Ovary (tissue), 10 donors: ENCODE measurements at places on chromosomes 2 and 18. TPM values are rescaled to one million over a fixed set of nuclear protein-coding genes. Genes with fewer than 3 reads are reported as not detected.

SLC25A52 gene
- not detected for total RNA-seq

CHCHD5 gene
- 19.2 TPM for total RNA-seq

- no peak for DNase-seq
Measured at GRCh38 chr2:163701399-163702195, 34.2 kb downstream of the FIGN start.

LTBP1 gene
- 74.8 TPM for total RNA-seq

- DNase-seq: no peak
Measured at GRCh38 chr2:231546014-231546715, 15.9 kb upstream of the NMUR1 start.

- no peak for DNase-seq
Measured at GRCh38 chr2:59150217-59150849, 909.2 kb upstream of the FANCL start.

DNAJC5G gene
- total RNA-seq: not detected

- no peak for DNase-seq
Measured at GRCh38 chr2:13143451-13143850, 426.7 kb downstream of the TRIB2 start.

DNA sequence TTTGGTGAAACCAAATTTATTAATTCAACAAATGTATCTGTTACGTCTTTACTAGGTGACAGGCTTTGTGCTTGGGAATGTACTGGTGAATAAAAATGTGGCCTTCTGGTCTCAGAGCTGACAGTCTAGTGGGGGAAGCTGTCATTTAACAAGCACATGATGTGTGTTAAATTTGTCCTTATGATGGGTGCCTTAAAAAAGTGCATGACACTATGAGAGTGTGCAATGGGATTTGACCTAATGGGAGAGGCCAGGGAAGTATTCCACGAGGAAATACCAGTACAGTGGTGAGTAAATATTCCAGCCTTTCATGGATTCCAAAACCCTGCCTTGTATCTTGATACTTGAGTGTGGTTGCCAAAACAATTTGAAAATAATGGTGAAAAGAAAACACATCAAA is 308.9 kb downstream of the PLCL1 start:
- DNase-seq: no peak

DNA sequence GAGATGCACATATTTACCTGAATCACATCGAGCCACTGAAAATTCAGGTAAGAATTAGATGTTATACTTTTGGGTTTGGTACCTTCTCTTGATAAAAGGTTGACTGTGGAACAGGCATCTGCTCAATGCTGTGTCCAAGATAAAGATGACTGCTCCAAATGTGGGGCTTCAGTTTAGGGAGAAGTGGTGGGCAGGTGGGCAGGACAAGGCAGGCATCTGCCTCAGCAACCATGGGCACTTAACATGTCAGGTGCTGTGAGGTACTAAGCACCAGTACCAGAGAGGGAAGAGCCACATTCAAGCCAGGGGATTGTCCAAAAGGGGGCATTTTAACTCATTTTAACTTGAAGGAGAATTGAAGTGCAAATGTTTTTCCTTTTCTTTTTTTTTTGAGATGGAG is 14.0 kb downstream of the TYMS start:
- no peak for DNase-seq

GRCh38 chr2:186946896-186947467 is 98.0 kb upstream of the ZSWIM2 start:
- no peak for DNase-seq

- DNase-seq: no peak
Measured at GRCh38 chr2:42385225-42385624, 24.2 kb upstream of the COX7A2L start.

RAB6C gene
- not detected for total RNA-seq

- no peak for DNase-seq
Measured at GRCh38 chr2:174605687-174606086, 8.1 kb upstream of the WIPF1 start.

DSG1 gene
- not detected for total RNA-seq

GRCh38 chr2:38159597-38159996 is 83.6 kb upstream of the CYP1B1 start:
- no peak for DNase-seq

GRCh38 chr2:10668402-10669012 is 21.3 kb downstream of the NOL10 start:
- DNase-seq: no peak

DNA sequence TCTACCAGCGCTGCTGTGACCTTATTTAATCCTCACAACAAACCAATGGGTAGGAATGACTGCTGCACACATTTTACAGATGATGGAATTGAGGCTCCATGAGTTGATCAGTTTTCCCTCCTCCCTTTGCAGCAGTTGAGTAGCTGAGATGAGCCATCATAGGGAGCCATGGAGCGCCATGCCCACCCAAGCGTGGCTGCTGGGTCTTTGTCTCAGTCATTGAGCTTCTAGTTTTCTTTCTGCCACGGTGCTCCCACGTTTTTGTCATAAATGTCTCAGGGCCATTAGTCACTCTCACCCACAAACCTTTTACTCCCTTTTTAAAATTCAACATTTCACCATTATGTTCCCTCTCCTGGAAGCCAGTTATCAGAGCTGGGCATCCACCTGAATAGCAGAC is 45.8 kb downstream of the TMEM17 start:
- no peak for DNase-seq

- DNase-seq: no peak
Measured at GRCh38 chr2:206336861-206337260, 62.4 kb downstream of the ZDBF2 start.

- DNase-seq: no peak
Measured at GRCh38 chr2:140256080-140256479, 1475.9 kb upstream of the NXPH2 start.

GRCh38 chr2:60212181-60212945 is 341.1 kb downstream of the BCL11A start:
- no peak for DNase-seq

DNA sequence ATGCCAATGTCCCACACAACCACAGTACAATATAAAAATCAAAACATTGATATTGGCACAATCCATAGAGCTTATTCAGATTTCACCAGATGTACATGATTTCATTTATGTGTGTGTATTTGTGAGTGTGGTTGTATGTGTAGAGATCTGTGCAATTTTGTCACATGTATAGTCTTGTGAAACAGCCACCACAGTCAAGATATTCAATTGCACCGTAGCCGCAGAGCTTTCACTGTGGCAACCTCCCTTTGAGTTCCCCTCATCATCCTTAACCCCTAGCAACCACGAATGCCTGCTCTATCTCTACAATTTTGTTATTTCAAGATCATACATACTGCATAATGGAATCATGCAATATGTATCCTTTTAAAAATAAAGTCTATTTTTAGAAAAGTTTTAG is 391.3 kb downstream of the SETBP1 start:
- DNase-seq: no peak

CXCR4 gene
- total RNA-seq: 6.2 TPM

DNA sequence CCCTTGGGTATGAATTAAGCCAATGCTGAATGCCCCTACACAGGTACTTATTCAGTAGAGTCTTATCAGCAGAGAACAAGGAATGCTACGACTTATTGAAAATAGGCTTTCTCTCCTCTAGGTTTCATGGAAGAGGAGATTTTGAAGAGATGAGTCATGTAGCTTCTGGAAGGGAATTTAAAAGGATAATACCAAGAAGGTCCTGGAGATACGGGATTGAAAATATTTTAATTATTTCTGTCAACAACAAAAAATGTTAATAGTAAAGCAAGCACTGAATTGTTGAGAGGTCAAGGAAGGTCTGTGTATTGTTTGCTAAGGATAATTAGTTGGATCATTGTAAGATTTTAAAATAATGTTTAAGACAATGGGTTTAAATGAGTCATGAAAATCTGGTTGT is 293.0 kb upstream of the SPHKAP start:
- DNase-seq: no peak

DNA sequence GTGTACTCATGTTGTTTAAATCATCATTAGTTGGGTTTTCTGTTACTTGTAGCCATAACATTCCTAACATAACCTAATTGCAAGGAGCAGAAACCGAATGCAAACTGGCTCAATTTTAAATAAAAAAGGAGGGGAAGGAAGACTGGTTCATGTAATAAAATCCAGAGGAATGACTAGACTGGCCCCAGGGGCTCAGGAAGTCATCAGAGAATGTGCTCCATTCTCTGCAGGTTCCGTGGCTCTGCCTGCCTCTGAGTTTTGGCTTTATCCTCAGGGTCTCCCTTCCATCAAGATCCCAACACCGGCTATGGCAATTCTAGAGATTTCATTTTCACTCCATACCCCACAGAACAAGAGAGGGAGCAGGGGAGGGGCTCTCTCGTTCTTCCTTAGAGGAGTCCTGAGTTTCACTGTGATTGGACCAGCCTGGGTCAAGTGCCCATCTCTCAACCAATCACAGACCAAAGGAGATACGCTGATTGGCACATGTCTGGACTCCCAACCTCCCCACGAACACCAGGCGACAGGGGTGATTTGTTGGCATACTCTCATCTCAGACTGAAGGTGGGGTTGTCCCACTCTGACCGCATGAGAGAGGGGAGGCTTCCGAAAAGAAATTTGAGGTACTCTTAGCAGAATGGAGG is 64.8 kb downstream of the NPPC start:
- no peak for DNase-seq

GRCh38 chr2:81304154-81304830 is 999.7 kb upstream of the LRRTM1 start:
- DNase-seq: no peak

RIT2 gene
- not detected for total RNA-seq

DNA sequence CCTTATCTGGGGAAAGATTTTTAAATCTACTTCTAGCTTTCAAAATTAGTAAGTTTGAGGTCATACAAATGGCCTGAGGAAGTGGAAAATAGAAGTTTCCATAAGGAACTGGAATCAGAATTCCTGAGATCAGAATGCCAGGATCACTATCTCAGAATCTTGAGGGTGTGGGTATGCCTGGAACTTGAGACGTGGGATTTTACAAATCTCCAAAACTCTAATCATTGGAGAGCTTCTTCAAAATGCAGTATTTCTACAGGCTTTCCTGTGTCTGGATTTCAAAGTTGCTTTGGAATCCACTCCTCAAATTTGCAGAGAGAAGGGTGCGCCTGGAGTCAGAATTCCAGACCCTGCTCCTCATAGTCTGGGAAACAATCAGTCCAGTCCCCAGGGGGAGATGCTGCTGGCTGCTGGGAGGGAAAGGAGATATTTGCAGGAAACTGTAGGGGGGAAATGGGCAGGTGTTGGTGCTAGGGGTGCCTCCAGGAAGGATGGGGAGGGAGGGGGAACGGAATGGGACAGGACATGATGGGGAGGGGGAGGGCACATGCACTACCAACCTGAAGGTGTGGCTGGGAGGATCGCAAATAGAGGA is 31.0 kb upstream of the CATIP start:
- DNase-seq: no peak

KIDINS220 gene
- total RNA-seq: 96.9 TPM

- DNase-seq: peak; percentile 57
Measured at GRCh38 chr2:73983322-73984202, 1.1 kb upstream of the TET3 start.

- DNase-seq: no peak
Measured at GRCh38 chr2:88071365-88071764, 3.7 kb downstream of the SMYD1 start.

FN1 gene
- 188 TPM for total RNA-seq

AQP12B gene
- 0.18 TPM for total RNA-seq
